ENCODE measurements at places on chromosomes 4 and X. TPM values are rescaled to one million over a fixed set of nuclear protein-coding genes. Genes with fewer than 3 reads are reported as not detected.

Gene ENPP6
- 14.2 TPM for polyA plus RNA-seq

Gene NUDT11
- polyA plus RNA-seq = 13.8 TPM

Gene NEUROG2
- polyA plus RNA-seq = not detected

Gene ZFP42
- polyA plus RNA-seq = 1.2 TPM

DNA sequence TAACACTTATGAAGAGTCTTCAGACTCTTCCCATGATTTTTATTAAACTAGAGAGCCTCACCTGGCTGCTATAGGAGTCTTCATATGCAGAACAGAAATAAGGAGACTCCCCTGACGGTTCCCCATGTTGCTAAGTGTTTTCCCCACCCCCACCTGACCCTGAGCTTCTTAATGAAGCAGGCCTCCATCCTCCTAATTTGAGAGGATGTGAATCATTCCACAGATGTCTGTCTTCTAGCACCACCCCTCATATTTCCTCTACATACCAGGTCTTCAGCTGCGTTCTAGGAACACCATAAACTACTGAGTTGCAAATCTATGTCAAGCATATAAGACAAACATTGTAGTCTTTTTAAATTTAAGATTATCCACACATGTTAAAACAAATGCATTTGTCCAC lies 36.9 kb downstream of the RP2 start:
- DNase-seq = no peak

DNA sequence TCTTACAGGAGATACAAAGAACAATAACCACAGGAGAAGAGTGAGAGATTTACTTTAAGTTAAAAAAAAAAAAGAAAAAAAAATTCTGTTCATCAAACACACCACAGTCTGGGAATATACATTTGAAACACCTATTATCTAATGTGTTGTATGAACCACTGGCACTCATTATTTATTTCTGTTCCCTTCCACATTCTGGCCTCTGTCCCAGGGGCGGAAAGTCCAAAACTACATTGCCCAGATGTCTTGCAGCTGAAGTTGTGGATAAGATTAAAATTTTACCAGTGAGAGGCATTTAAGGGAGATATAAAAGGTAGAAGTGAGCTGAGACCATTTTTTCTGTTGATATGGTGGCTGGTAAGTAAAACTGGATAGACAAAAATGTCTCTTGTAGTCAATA lies 56.2 kb downstream of the SCLT1 start:
- DNase-seq = no peak

DNA sequence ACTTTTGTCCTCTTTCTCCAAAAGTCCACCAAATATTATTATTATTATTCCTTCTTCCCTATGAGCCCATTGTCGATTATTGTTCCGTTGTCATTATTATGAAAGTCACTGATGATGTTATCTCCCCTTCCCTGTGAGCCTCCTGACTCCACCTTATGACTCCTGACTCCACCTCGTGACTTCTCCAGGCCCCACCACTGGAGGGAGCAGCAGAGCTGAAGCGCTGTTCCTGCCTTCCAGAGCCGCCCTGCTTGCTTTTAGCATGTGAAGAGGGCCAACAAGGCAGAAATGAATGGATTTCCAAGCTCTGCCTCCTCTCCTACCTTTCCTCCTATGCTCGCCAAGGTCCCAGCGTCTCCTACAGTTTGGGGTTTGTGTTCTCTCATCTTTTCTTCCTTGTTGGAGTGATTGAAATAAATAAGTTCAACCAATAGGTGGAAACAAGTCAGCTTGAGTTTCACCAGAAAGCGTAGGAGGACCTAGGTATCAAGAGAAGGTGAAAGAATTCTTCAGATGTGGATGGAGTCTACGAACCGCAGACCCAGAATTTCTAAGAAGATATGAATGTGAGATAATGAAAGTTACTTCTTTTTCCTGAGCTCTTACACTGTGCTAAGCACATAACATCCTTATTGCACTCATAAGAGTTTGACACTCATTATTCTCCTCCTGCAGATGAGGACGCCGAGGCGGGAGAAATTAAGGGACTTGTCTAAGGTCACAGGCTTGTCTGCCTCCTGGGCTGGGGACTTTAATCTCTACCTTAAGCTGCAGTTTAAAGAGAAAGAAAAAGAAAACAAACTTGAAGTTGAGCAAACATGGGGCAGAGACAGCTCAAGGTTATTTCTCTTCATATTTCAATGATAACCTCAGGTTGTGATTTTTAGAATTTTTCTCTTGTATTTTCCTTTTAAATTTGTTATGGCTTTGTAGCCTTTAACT lies 26.1 kb downstream of the IGSF1 start:
- DNase-seq = no peak

DNA sequence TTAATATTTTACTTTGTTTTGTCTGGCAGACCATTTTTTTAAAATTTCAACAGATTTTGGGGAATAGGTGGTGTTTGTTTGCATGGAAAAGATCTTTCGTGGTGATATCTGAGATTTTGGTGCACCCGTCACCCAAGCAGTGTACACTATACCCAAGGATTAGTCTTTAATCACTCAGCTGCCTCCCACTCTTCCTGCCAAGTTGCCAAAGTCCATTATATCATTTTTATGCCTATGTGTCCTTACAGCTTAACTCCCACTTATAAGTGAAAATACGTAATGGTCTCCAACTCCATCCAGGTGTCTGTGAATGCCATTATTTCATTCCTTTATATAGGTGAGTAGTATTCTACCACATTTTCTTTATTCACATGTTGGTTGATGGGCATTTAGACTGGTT lies 281.7 kb upstream of the GK2 start:
- DNase-seq = no peak

DNA sequence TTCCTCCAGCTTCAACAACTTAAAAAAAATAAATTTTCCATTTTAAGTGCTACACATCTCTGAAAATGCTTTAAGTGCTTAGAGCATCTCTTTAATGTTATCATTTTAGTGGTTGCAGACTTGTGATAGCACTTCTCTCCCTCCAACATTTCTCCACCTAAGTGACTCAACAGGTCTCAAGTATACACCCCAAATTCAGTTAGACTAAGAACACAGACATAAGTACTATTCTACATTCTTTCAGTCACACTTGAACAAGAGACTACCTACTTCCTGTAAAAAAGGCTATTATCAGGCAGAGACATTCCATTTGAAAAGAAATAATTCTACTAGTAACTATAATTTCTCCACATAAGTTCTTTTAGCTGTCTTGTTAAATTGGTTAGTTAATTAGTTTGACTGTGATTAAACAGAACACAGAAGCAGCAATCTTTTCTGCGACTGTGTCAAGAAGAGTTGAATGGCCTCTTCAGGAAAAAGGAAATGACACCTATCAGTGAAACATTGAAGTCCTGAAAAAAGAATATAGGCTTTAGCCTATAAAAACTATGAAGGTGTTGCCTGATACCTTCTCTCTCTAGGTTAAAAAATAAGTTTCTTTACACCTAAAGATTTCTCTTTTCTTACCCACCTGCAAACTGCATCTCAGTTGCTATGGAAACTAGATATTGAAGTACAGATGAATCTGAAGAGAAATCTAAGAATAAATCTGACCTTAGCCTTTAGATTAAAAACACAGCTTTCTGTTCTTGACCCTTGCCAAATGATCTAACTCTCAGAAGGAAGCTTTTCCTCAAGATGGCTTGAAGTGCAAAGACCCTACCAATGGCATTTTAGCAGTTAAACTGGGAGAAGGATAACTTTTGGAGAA lies 18.0 kb downstream of the NAF1 start:
- DNase-seq = no peak
